ENCODE measurements at places on chromosomes 6 and 20. TPM values are rescaled to one million over a fixed set of nuclear protein-coding genes. Genes with fewer than 3 reads are reported as not detected.

TTLL9 gene
- polyA plus RNA-seq, result 1.4 TPM

FKBP1A gene
- polyA plus RNA-seq, result 86.7 TPM

DNA sequence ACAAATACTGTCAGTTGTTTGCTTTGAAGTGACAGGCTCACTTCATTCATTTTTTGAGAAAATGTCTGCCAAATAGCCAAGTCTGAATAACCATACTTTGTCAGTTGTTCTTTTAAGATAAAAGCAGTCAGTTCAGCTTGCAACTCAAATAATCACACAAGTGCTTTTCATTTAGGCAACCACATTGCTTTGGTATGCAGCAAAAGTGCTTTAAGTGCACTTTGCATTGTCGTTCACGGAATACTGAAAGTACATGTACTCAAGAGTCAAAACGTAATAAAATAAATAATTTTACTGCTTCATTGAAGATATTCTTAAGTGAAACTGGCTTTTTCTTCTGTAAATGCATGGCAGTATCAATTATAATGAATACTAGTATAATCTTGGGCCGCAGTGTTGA, 107.2 kb downstream of the MMS22L start:
- no peak for DNase-seq

GRCh38 chr6:22298475-22298890, 1.6 kb upstream of the PRL start:
- DNase-seq, result no peak

DNA sequence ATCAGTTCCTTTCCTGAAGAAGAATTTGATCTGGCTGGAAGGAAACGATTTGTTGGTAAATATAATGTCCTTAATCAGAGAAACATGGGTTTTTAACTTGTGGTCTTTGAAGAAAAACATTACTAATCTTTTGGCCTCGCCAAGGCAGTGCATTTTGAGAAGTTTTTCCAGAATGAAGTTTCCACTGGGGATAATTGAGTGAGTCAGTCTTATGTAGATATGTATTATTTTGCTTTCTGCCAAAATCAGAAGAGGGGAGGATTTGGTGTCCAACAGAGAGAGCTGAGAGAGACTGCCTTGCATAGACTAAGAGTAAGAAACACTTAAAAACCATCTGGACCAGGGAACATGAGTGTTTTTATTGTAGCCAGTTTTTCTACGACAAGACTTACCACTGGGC, 79.9 kb downstream of the FNDC1 start:
- DNase-seq, result no peak

ESF1 gene
- polyA plus RNA-seq, result 5.8 TPM

DNA sequence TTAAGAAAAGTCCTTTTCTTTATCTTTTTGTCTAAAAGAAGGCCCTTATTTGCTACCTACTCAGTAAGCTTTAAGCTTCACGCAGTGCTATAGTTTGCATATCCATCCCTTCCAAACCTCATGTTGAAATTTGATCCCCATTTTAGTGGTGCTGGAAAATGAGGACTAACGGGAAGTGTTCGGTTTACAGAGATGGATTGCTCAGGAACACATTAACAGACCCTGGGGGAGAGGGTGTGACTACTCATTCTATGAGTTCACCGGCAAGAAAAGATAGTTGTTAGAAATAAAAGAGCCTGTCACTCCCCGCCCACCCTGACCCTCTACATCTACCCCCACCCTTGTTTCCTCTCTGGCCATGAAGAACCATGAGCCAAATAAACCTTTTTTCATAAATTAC, 546.2 kb downstream of the MEI4 start:
- no peak for DNase-seq

GRCh38 chr6:28580475-28580874, 54.8 kb downstream of the GPX5 start:
- DNase-seq, result no peak

MATN4 gene
- 1.5 TPM for polyA plus RNA-seq

- DNase-seq, result no peak
Measured at GRCh38 chr6:11007715-11008608, 36.1 kb downstream of the ELOVL2 start.

GRCh38 chr6:91376686-91377085, 789.8 kb upstream of the MAP3K7 start:
- no peak for DNase-seq

DNA sequence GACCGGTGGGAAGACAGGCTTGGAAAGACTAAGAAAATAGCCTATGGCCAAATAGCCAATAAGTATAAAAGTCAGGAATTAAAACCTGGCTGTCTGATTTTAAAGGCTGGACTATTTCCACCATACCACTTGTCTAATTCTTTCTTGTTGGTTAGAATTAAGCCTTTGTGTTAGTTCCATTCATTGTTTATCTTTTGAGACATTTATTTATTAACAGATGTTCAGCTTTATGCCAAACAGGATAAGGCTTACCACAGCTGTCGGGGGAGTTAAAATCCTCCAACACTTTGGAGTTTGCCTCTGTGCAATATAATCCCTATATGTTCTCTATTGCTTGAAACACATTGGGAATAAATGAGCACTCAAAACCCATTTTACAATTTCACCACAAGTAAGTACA, 208.3 kb downstream of the TMEM200A start:
- DNase-seq, result no peak

- no peak for DNase-seq
Measured at GRCh38 chr20:8829256-8829655, 239.6 kb upstream of the PLCB4 start.

Measured in pancreas (tissue), 10 donors.